ENCODE measurements at places on chromosomes 7 and 10.

DNA sequence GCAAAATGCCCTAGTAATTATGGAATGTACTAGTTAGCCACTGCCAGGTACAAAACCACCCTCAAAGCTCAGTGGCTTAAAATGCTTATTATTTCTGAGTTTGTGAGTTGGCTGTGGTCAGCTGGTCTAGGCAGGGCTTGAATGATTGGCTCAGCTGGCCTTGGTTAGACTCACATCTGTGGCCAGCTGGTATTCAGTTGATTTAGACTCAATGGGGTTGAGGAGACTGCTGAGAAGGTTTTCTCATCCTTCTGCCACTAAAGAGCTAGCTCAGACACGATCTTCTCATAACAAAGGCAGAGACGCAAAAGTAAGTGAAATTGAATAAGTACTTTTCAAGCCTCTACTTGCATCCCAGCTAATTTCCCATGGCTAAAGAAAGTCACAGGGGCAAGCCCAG lies 57.1 kb upstream of the CYP2C18 start:
- no peak for DNase-seq

DNA sequence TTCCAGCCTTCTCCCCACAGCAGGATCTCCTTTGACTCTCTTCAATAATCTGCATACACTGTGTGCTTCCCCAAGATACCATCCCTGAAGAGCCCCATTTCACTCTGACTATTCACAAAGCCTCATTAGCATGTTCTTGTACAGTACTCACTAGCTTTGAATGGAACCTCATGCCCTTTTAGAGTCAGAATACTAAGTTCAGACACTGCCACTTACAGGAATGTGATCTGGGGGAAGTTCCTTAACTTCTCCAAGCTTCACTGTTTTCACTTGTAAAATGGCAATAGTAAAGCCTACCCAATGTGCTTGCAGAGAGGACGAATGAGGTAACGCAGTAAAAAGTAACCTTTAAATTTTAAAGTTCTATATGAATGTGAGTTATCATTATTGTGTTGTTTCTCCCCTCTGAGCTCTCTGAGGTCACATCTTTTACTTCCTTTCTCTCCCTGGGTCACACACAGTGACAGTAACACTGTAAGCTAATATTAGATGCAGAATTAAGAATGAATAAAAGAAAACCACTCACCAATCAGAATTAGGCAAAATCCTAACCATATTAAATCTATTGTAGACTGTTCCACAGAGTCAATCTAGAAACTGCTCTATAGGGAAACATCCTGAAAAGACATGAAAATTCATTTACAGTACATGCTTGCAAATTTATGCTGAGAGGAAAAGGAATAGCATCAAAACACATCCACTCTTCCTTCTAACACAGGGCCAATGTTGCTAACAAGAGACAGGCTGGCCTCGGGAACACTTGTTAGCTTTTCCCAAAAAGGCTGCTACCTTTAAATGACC lies 64.2 kb upstream of the IL6 start:
- DNase-seq, result no peak

DNA sequence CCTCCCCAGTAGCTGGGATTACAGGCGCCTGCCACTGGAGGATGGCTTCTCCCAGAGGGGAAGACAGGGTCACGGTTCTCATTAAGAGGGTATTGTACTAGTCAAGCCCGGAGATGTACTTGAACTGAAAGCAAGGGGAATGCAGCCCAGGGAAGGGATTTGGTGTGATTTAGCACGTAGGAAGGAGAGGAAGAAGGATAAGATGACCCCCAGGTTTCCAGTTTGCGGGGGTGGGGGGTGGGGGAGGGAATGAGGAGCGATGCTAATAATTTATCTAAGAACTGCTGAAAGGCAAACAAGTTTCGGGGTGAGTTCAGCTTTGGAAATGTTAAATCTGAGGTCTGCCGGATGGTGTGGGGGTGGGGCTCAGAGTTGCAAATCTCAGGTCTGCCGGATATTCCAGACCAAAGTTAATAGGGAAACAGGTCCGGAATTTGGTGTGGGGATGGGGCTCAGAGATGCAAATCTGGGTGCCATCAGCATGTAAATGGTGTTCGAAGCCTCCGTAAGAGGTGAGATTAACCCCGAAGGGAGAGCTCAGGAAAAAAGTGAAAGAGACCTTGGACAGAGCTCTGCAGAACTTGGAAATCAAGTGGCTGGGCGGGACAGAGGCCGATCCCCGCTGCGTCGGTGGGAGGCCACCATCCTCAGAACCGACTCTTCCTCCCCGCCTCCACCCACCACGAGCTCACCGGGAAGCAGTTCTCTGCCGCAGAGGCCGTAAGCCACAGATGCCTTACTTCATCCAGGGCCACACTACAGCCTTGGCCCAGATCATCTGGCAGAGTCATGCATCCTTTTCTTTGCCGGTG lies 1.6 kb upstream of the SEPHS1 start:
- DNase-seq, result no peak

- DNase-seq, result no peak
These were observed 66.3 kb downstream of the C10orf143 start for GRCh38 chr10:130044067-130045061.

- DNase-seq, result no peak
These were observed 44.3 kb upstream of the PDCD4 start for GRCh38 chr10:110827410-110827809.

DNA sequence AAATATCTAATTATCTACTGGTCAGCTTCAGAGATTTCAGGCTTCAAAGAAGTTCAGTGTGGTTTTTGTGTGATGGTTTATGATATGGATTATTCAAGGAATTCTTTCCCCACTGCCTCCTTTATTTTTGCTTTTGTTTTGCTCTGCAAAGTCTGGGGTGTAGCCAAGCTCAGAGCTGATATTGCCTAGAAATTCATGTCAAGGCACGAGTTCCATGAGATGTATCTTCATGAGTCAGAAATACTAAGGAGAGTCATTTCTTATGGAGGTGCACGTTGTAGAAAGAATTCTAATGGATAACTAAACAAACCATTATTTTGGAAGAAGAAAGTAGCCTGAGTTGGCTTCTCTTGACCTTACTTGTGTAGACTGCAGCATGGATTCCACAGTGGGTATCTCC lies 37.4 kb downstream of the VIM start:
- no peak for DNase-seq

DNA sequence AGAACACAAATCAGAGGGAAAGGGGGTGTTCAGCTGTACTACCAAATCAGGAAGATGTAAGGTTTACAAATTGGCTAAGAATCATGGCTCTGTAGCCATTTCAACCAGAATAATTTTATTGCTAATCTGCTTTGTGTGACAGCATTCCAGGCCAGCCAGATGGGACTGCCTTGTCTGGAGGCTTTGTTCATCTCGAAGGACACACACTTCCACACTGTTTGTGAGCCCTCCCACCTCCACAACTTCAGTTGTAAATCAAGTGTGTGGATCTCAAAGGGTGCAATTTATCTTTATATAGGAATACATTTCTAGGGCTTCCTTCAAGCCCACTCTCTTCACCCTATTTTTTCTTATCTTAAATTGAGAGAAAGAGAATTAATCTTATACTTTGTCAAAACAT lies 6.9 kb upstream of the OIT3 start:
- no peak for DNase-seq

Measured in T-helper 9 cell (primary cell).